ENCODE measurements at places on chromosomes 1 and 21.

DNA sequence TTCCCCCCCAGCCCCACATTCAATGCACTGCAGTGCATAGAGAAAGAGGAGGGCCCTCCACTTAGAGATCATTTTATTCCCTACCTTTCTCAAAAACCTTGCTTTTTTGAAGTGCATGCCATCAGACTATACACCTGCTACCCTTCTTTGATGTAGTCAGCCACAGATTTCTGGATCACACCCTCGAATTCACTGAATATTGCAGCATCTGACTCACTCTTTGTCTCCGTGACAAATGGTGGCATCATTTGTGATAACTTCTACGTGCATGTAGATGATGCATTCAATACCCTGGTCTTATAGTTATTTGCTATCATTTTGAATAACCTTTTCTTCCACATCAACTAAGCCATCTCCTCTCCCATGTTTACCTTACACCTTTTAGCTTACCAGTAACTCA lies 310.3 kb upstream of the SGIP1 start:
- no peak for DNase-seq

GRCh38 chr1:239353536-239353935 lies 32.8 kb upstream of the CHRM3 start:
- no peak for DNase-seq

- DNase-seq: peak; percentile 98
Observed at GRCh38 chr1:218496561-218496960, 151.4 kb downstream of the TGFB2 start.

DNA sequence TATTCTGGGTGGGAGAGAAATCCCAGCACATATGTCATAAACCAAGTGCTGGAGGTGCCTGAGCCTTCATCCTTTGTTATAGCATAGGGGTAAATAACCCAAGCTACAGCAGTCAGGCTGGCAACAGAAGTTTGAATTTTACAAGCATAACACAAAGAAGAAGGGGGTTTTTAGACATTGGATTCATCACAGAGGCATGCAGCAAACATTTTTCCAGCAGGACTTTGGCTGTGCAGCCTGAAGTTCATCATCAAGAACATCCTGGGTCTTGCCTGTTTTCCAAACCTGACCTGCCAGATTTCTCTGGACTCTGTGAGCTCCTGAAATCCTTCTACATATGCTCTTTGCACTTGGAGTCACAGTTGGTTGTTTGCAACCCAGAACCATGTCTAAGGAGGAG lies 16.2 kb downstream of the PTGER3 start:
- DNase-seq: no peak

DNA sequence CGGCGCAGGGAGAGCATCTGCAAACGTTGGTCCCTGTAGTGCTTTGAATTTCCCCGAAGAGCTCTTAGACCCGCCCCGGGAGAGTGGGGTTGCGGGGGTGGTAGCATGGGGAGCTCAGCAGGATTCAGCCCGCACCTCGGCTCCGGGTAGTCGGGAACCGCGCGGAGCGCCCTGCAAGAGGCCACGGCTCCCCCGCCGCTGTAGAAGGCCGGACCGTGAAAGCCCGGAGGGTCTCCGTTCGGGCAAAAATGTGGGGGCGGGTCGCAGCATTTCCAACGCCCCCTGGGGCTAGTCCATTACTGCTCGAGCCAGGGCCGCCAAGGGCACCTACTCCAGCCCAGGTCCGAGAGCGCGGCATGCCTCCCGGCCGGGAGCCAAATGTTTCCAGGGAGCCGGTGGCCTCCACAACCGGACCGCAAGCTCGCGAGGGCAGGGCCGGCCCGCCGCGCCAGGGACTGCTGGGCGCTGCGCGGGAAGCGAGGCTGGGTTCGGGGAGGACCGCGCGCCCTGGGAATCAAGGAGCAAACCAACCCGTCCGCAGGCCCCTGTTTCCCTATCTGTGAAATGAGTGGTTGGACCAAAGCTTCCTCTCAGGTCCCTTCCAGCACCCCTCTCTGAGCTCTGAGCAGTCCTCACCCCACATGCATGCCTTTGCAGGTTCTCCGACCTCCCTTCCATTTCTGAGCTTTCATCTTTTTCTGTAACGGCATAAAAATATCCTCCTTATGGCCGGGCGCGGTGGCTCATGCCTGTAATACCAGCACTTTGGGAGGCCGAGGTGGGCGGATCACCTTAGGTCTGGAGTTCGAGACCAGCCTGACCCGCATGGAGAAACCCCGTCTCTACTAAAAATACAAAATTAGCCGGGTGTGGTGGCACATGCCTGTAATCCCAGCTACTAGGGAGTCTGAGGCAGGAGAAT lies 775 bp upstream of the TMEM63A start:
- no peak for DNase-seq

GRCh38 chr1:65495137-65495536 lies 74.7 kb downstream of the LEPR start:
- DNase-seq: no peak

- no peak for DNase-seq
Observed at GRCh38 chr1:15151377-15151806, 2.2 kb upstream of the TMEM51 start.

- no peak for DNase-seq
Observed at GRCh38 chr1:156241926-156242325, at the start of gene BGLAP. Gene BGLAP (plus strand): TSS chr1:156242184. CDS start chr1:156242232, 48 bp downstream.

All from HS-5 (cell line).